ENCODE measurements at places on chromosomes 7 and 10.
A peak's percentile ranks its signal among the peaks of the same experiment; 100 is the strongest.

GRCh38 chr10:122544493-122544892, 16.1 kb upstream of the DMBT1 start:
- no peak for DNase-seq

- peak; percentile 38 for DNase-seq
These were observed 6.6 kb upstream of the TPK1 start for GRCh38 chr7:144842377-144842851.

DNA sequence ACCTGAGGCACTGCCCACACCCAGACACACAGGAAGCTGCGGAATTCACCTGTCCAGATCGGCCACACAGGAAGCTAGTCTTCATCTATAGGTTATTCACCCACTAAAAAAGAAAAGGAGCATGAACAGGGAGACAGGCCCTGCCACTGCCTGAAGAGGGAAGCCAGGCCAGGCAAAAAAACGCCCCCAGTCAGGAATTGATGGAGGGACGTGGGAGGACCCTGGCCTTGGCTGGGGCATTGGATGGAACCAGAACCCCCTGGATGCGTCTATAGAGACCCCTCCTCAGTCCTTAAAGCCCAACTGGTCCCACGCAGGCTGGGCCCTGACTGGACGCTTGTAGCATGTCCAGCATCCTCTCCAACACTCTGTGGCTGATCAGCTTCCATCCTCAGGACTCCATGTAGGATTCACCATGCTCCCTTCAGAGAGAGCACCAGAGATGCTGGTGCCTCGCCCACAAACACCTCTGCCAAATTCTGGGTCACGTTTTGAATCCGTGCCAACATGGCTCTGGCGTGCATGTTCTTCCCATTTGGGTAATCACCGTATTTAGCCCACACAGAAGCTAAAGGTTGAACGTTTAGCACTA, 259.3 kb upstream of the TCERG1L start:
- DNase-seq = no peak

DNA sequence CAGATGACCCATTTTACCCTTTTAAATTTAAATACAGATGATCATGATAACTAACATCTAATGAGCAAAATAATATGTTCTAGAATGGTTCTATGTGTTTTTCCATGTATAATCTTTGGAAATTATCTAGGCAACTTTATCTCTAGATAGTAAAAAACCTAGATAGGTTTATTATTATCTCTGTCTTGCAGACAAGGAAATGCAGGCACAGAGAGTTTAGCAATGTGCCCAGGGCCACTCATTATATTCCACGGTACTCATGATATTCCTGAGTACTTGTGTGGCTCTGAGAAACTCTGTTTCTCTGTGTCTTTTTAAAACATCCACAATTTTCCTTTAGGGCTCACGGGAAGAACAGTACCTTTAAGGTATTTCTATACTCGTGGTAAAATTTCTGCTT, 26.4 kb upstream of the SNX13 start:
- no peak for DNase-seq

DNA sequence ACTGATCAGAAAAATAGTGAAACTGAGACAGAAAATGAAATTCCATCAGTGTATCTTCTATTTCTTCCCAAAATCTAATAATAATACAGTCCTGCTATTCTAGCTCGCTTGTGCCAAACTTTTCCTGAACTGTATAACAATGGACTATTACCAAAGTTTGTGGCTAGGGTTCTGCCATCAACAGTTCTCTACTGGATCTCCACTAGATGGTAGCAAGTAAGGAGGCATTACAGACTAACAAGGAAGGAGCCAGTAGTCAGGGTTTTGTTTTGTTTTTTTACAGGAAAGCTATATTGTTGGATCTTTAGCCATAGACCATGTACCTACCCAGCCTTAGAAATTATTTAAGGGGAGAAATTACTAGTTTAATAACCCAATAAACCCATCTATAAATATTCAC, 10.8 kb downstream of the MTERF1 start:
- DNase-seq = no peak

- no peak for DNase-seq
These were observed 4.7 kb downstream of the NPTX2 start for GRCh38 chr7:98621573-98622482.

GRCh38 chr10:92356041-92356440, 65.1 kb downstream of the MARCHF5 start:
- DNase-seq = no peak

GRCh38 chr10:107919626-107920235, 755.2 kb upstream of the SORCS1 start:
- DNase-seq = no peak

- peak; percentile 23 for DNase-seq
These were observed 46.3 kb upstream of the ELMO1 start for GRCh38 chr7:37494926-37495325.

DNA sequence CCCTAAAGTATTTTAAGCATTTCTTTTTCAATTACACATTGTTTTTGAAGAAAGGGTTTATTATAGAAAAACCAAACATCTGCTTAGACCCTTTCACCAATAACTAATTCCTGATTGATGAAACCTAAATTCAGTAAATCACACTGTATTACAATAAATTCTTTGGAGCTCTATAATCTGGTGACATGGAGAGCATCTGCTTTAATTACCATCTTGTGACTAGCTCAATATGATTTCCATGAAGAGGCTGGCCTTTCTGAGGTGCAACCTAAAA, 9.7 kb downstream of the HYCC1 start:
- no peak for DNase-seq

GRCh38 chr10:99395750-99396445, 34.5 kb downstream of the GOT1 start:
- DNase-seq = no peak

DNA sequence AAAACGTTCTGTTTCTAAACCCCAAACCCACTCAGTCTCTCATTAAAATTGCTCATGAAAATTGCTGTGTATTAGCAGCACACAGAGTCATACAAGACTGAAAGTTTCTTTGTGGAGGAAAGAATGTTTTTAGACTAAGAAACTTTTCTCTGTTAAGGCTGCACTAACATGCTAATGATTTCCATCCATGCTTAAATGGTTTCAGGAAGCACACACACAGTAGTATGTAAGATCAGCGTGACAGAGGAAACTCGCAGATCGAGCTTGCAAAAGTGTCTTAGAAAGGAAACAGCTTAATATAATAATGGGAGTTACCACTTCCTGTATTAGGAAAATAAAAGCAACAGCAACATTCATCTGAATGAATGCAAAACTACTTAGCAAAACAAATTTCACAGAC, 112.7 kb downstream of the ICA1 start:
- no peak for DNase-seq

DNA sequence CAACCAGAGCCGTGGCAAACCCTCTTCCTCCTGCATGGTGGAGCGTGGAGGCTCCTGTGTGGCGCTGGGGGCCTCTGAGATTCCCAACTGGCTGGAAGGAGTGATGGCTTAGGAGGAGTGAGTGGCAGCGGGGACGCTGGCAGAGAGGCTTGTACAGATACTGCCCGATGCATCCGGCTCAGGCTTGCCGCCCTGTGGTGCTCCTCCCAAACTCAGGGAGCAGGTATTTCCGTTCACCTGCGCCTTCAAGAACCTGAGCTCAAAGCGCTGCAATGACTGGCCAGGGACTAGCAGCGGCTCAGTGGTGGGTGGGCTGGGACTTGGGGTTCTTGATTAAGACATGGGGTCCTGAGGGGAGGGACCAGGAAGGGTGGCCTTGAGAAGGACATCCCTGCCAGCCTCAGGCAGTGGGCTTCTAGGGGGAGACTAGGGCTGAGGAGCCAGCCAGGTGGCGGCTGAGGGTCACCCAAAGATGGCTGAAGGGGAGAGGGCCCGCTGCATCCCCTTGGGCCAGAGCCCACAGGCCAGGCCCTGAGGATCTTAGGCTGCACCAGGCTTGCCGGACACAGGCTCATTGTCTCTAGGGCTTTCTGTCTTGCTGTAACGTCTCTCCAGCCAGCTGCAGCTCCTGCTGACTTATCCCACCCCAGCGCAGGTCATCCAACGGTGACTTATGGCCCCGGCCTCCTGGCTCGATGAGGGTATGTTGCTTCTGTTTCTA, 3.2 kb downstream of the ZNF775 start:
- no peak for DNase-seq

DNA sequence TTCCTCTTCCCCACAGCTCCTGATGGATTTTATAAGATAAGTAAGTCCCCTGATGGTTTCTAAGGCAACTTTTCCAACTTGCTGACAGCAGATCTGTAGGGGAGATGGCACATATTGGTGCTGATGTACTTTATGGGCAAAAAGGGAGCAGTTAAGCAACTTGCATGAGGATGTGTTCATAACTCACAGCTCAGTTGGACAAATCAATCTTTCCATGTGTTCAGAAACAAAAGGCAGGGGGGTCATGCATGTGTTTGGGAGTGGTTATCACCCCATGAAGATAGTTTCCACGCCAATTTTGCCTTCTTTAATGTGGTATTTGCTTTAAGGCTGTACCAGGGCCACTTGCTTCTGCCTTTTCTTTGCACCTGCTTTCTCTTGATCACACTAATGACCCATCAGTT, 6.1 kb downstream of the RBM20 start:
- no peak for DNase-seq

- DNase-seq = no peak
These were observed 49.3 kb upstream of the RAB11FIP2 start for GRCh38 chr10:118096022-118096421.

- no peak for DNase-seq
These were observed 79.1 kb downstream of the NEURL1 start for GRCh38 chr10:103572347-103573204.

DNA sequence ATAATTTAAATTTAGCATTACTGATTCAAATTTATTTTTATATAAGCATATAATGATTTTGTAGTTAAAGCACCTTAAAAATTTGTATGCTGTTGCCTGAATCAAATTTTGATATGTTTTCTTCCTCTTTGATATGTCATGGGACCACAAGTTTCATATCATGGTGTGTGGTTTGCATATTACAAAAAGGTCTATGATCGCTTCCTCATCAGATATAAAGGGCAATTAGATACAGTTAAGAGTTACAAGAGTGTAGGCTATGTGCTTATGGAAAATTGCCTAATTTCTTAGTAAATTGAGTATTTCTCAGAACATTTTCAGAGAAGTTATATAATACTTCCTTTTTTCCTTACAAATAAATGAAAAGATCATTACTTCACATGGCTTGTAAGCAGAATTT, 22.2 kb downstream of the MRC1 start:
- no peak for DNase-seq

DNA sequence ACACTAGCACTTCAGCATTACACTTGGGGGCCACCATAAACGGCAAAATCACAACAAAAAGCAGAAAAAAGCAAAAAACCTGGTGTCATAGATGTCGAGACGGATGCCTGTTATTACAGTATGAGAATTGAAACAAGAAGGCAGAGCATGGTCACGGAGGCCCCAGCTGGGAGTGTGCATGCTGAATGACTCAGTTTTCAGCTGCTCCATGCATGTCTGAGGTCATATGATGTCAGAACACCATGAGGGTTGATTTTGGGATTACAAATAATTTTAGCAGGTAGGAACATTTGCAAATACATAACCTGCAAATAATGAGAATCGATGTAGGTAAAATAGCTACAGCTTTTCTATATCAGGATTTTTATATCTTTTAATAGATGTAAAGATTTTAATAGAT, 19.1 kb downstream of the ZMYND11 start:
- no peak for DNase-seq

- no peak for DNase-seq
These were observed 43.8 kb upstream of the ZNF438 start for GRCh38 chr10:31075434-31075833.

DNA sequence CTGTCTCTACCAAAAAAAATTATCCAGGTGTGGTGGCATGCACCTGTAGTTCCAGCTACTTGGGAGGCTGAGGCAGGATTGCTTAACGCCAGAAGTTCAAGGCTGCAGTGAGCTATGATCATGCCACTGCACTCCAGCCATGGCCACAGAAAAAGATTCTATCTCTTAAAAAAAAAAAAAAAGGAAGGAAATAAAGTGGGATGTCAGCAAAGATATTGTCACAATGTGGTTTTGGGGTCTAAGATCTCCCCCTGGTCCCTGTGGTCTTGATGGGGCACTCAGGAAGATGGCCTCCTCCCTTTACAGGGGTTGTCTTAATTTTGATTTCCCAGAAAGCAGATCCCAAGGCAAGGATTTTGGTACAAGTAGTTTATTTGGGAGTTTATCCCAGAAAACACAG, 7.4 kb upstream of the KAZALD1 start:
- no peak for DNase-seq

- no peak for DNase-seq
These were observed 131.1 kb downstream of the KCND2 start for GRCh38 chr7:120404042-120404441.

- no peak for DNase-seq
These were observed 18.2 kb downstream of the TMEM176B start for GRCh38 chr7:150781961-150782360.

- DNase-seq = no peak
These were observed 1.3 kb downstream of the LDB1 start for GRCh38 chr10:102118867-102119266.

DNA sequence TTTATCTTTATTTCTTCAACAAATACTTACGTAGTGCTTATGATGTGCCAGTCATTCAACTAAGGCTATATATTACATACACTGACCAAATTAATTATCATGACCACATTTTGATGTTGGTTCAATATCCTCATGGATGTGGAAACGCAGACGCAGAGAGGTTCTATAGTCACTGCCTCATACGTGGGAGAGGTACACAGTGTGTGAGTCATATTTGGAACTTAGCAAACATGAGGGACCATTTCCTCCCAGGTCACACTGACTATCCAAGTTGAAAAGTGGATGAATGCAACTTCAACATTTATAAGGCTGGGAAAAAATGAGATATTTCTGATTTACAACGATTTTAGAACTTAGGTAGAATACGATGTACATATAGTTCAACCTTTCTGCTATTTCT, 113.6 kb downstream of the PRLHR start:
- no peak for DNase-seq

DNA sequence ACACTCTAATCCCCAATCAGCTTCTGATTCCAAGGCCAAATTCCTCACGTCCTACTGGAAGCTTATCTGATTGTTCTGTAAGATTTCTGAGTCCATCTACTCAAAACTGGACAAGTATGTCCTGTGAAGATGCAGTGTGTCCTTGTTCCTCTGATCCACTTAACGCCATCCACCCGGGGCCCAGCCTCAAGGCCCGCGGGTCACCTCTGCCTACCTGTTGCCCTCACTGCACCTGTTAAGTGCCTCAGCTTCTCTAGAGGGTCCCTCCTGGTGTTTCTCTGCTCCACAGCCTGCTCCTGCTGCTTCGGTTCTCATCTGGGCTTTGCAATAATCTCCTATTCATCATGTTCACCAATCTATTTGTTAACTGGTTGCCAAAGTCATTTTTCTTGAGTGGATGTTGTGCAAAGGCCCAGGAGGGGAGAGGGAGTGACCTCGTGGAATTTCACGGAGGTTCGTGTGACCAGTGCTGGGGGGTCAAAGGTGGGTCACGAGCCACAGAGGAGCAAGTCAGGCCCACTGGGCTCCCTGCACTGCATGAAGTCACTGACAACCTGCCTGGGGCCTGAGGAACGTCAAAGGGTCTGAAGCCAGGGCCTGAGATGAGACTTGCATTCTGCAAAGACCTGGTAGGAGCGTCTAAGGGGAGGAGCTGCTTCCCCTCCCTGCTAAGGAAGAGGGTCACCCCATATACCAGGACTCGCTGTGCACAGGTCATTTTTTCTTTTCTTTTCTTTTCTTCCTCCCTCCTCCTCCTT, 338.1 kb downstream of the WDR37 start:
- DNase-seq = no peak

GRCh38 chr10:20809631-20810030, 87.5 kb downstream of the NEBL start:
- no peak for DNase-seq
